SJSA1 (cell line): ENCODE measurements at places on chromosomes 12 and 14. TPM values are rescaled to one million over a fixed set of nuclear protein-coding genes. Genes with fewer than 3 reads are reported as not detected.
A peak's percentile ranks its signal among the peaks of the same experiment; 100 is the strongest.

- DNase-seq, result no peak
Observed at GRCh38 chr12:12405882-12406281, 49.0 kb downstream of the BORCS5 start.

DNA sequence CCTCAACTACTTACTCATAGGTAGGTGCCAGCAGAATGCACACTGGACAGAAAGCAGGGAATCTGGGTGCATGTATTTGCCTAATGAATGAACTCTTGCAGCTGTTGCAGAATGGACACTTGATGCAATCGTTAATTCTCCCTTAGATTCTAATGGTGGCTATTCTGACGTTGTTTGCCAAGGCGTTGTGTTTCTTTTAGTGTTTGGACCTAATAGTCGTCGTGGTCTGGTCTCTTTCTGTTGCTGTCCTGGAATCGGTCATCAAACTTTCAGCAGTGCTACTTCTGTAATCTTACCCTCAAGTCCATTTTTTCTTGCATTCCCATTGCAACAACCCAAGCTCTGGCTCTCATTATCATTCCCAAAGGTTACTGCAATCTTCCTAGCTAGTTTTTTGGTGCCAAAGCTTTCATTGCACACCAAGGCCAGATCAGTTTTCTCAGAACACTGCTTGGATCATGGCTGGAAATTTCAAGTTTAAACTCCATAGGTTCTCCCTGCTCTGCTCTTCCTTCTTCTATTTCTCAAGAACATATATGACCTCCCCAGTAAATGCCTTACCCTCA is 31.3 kb downstream of the BMP4 start:
- no peak for DNase-seq

- peak; percentile 98 for DNase-seq
Observed at GRCh38 chr12:110501752-110502738, at the start of the genes RAD9B and VPS29. RAD9B (plus strand) TSS chr12:110502331; CDS start chr12:110502338, 7 bp downstream. VPS29 (minus strand) TSS chr12:110502111; CDS start chr12:110502051, 60 bp downstream.

Gene CLEC14A
- not detected in 2 replicates for total RNA-seq

GRCh38 chr14:59240356-59240755 is 51.9 kb downstream of the DAAM1 start:
- DNase-seq, result no peak

DNA sequence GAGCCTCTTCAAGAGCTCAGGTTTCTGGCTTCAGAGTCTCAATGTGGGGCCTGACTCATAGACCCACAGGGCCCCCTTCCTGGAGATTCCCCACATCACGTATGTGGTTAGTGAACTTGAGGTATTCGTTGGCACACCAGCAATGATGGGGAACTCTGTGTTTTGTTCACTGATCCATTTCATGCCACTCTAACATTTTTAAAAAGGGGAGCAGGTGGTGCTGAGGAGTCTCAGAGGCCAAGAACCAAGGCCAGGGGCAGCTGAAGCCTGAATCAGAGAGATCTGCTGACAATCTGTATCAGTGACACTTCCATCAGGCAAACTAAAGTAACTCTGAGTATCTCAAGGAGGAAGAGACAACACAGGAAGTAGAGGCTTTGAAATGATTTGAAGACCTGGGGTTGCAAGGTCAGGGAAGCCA is 323.4 kb downstream of the VRK1 start:
- no peak for DNase-seq

GRCh38 chr12:30661210-30661609 is 34.5 kb downstream of the IPO8 start:
- DNase-seq, result no peak

DNA sequence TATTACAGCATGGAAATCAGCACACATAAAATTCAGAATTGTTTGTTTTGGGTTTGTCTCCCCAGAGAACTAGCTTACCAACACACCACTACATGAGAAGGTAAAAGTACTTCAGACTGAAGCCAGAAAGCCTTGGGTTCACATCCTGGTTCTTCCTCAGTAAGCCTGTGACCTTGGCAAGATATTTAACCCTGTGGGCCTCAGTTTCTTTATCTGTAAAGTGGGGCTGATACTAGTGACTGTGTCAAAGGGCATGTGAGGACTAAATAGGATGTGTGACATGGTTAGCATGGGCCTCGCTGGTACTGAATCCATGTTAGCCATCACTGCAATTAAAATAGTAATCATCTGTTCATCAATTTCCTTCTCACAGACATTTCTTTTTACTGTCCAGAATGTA is 366.1 kb downstream of the MED13L start:
- no peak for DNase-seq

Gene WDR20
- 14.6 and 19.3 TPM in 2 replicates for total RNA-seq

Gene ABCB9
- 11.0 and 11.5 TPM in 2 replicates for total RNA-seq

Gene PDZRN4
- not detected in 2 replicates for total RNA-seq

- no peak for DNase-seq
Observed at GRCh38 chr14:102545461-102546265, 36.1 kb upstream of the ANKRD9 start.

- DNase-seq, result no peak
Observed at GRCh38 chr12:76109879-76110278, 25.4 kb upstream of the NAP1L1 start.

Gene GEMIN2
- 45.6 and 57.5 TPM in 2 replicates for total RNA-seq

DNA sequence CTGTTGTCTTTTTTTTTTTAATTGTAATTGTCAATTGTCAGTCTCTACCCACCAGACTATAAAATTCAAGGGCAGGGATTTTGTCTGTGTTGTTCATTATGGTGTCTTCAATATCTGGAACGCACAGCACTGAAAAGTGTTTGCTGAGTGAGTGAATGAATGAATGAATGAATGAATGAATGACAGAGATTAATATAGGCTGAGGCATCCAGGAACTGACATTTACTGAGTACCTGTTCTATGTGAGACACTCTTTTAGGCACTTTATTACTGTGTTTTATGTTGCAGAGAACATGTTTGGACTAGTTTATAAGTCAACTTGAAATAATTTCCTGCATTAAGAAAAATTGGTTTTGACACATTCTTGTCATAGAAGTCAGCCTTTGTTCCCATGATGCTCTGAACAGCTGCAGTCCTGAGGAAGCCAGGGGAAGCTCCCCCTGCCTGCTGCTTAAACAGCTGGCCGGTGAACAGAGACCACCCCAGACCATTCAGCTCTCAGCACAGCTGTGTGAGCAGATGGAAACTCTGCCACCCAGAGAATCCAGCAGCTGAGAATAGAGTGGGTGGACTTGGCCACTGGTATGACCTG is 160.7 kb upstream of the CCND2 start:
- DNase-seq, result peak; percentile 38

- no peak for DNase-seq
Observed at GRCh38 chr12:52125476-52125900, 46.0 kb downstream of the SMIM41 start.

Gene PACS2
- 17.1 and 27.3 TPM in 2 replicates for total RNA-seq

Gene WBP11
- total RNA-seq, result 10.2 and 18.5 TPM in 2 replicates

Gene ATF1
- 36.9 and 38.1 TPM in 2 replicates for total RNA-seq

DNA sequence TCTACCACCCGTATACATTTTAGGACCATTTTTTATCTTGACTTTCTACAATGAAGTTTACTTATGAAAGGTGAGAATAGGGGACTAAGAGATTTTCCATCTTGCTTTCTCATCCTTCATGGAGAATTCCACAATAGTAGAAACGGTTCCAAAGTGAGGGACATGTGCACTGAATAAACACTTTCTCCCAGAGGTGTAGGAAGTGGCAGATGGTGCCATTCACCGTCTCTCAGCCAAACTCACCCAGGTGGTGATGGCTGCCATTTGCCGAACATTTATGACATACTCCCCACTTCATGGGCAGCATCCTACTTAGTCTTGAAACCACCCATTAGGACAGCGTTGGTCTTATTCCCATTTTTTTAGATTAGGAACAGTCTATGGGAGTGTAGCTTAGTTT is 540.5 kb downstream of the DIO2 start:
- DNase-seq, result no peak

GRCh38 chr12:121217761-121218160 is 7.8 kb downstream of the P2RX4 start:
- no peak for DNase-seq

Gene IFNG-AS1
- total RNA-seq, result not detected in 2 replicates

GRCh38 chr12:13304924-13305323 is 108.4 kb downstream of the EMP1 start:
- DNase-seq, result no peak

DNA sequence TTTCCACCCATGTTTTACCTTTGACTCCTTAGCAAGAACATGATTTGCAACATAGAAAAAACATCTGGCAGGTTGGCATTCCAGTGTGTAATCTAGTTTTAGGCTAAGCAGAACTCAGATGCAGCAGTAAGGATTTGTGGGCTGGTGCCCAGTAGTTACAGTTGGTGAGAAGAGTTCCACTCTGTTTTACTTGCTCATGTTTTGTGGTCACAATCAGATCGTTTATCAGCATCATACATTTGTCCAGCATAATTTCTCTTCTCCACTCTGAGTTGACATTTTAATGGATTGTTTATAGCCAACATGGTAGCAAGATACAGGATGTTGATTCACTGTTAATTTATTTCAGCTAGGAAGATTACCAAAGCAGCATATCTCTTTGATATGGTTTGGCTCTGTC is 120.0 kb downstream of the PDE6H start:
- DNase-seq, result no peak

GRCh38 chr12:65384240-65384639 is 105.8 kb downstream of the MSRB3 start:
- DNase-seq, result no peak

- DNase-seq, result no peak
Observed at GRCh38 chr12:120801146-120801545, 75.5 kb downstream of the ACADS start.

- DNase-seq, result no peak
Observed at GRCh38 chr12:97967831-97968230, 505.2 kb downstream of the RMST start.

DNA sequence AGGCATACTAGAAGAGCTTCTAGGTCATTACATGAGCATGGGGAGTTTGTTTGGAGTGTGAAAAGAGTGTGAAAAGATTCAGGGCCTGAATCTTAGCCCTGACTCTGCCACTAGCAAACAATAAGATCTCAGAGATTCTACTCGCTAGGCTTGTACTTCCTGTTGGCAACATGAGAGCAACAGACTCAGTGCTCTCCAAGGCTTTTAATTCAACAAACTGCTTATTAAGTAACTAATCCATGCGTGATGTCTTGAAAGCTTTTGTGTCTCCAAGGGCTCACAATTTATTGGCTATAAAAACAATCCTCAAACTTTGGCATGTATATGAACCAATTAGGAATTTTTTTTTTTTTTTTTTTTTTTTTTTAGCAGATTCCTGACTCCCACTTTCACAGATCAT is 105.1 kb downstream of the STXBP6 start:
- DNase-seq, result no peak

Gene INSM2
- total RNA-seq, result not detected in 2 replicates

GRCh38 chr12:41972196-41972595 is 172.5 kb downstream of the GXYLT1 start:
- no peak for DNase-seq

DNA sequence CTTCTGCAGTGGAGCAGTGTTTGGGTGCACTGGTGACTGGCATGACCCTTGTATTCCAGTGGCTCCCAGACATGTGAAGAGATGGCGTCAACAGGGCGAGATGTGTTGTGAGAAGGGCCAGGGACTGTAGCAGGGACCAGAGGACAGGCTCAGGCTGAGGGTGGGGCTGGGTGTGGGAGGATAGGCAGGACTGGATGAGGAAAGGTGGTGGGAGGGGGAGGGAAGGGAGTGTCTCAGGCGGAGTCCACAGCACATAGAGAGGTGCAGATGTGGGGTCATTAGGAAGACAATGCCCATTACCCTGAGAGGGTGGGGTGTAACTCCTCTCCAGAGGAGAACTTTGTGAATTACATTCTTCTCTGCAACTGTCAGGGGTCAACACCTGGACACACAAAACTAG is 78.5 kb downstream of the DICER1 start:
- no peak for DNase-seq

- DNase-seq, result no peak
Observed at GRCh38 chr12:52253391-52254179, 20.5 kb downstream of the KRT7 start.

- DNase-seq, result no peak
Observed at GRCh38 chr12:94925729-94926128, 77.8 kb downstream of the NDUFA12 start.

- DNase-seq, result no peak
Observed at GRCh38 chr12:82959821-82960220, 273.1 kb downstream of the TMTC2 start.

DNA sequence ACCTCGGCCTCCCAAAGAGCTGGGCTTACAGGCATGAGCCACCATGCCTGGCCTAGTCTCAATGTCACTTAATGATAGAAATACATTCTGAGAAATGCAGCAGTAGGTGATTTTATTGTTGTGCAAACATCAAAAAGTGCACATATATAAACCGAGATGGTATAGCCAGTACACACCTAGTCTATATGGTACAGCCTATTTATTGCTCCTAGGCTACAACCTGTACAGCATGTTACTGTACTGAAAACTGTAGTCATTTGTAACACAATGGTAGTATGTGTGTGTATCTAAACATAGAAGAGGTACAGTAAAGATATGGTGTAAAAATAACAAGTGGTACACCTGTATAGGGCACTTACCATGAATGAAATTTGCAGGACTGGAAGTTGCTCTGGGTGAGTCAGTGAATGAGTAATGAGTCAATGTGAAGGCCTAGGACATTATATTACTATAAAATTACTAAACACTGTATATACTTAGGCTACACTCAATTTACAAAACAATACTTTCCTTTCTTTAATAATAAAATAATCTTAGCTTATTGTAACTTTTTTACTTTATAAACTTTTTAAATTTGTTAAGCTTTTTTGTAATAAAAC is 166.7 kb upstream of the SYT1 start:
- no peak for DNase-seq
